Foreskin melanocyte (primary cell): ENCODE measurements at places on chromosomes 12 and 14.
A peak's percentile ranks its signal among the peaks of the same experiment; 100 is the strongest.

GRCh38 chr12:95623554-95624170 lies 72.4 kb upstream of the USP44 start:
- DNase-seq, result peak; percentile 51

GRCh38 chr14:33480071-33480886 lies 470.6 kb downstream of the EGLN3 start:
- DNase-seq, result peak; percentile 29

DNA sequence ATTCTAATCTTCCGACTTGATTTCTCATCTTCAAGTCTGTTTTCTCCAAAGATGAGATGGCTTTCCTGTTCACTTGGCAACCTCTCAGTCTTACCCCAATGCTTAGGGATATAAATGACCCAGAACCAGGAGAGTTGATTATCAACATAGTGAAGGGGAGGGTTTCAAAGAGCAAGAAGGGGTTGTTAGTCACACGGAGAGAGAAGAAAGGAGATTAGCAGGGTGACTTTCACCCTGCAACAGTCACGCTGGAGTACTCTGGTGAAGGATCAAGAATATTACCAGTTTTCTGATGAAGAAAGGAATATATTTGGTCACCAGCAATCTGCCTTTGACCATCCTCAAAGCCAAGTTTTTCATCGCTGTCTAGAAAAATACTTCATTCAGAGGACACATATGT lies at the start of gene TMEM52B:
Gene TMEM52B (plus strand): TSS at position 212 of the 400 bp plus-strand sequence. CDS start 543 bp downstream, outside the sequence.
- DNase-seq, result no peak

- DNase-seq, result no peak
Observed at GRCh38 chr12:68482014-68482413, 128.7 kb upstream of the RAP1B start.

DNA sequence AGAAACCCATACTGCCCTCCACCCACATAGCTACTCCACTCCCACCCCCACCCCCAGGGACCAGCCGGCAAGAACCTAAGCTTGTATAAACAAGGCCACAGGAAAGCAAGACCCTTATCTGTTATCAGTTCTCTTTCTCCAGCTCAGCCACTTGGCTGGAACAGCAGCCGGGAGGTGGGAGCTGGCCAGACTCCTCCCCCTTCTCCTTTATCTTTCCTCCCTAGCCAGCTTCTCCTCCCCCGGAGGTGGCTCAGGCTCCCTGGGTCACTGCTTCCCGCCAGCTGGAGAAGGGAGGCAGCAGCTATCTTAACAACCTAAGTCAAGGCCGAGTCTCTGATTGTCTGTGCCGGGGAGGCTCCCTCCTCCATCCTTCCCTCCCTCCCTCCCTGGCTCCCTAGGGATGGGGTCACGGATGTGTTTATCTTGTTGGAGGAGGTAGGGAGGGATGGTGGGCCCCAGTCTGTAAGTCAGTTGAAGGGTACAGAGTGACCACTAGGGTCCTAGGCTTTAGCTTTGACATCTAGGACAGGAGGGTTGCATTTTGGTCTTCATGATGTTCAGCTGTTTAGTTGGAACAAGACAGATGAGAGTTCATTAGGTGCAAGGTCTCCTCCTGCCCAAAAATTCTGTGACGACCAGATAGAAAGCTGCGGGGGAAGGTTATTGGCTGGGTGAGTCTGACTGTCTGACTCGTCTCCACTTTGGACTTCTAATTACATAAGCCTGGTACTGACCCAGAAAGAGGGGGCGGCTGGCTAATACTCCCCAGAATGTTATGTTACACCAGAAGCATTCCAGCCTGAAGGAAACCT lies 29.7 kb downstream of the ZFP36L1 start:
- no peak for DNase-seq
